ENCODE measurements at places on chromosomes 7 and 10.

DNA sequence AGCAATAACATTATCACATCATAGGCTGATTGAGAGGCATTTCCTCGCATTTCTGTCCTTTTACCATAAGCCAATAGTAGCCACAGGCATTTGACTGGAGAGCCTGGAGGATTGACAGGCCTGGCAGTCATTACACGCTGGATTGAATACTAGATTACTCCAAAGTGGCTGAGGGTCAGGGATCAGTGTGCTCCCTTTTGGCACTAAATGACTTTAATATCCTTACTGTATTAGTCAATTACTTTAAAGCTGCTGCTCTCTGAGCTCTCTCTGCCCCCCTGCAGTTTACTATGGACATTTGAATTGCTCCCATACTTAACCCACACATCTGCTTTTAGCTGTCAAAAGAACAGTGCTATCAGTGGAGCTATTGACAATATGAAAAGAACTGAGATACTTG lies 302.0 kb downstream of the TFEC start:
- no peak for DNase-seq

- DNase-seq = no peak
Observed at GRCh38 chr10:88852327-88852726, 683 bp upstream of the ANKRD22 start.

DNA sequence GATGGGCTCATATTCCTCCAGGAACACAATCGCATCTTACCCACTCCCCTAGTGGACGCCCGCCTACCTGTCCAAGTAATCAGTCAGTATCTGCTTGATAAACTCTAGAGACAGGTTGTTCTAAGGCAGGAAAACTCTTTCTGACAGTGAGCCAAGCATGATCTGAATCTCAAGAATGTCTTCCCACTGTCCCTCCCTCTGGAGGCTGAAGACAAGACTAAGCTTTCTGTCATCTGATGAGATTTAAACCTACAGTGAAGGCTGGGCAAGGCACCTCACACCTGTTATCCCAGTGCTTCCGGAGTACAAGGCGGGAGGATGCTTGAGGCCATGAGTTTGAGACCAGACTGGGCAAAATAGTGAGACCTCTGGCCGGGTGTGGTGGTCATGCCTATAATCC lies 586.6 kb downstream of the GALNT17 start:
- no peak for DNase-seq

GRCh38 chr7:108252177-108252576 lies 122.0 kb upstream of the LAMB4 start:
- no peak for DNase-seq

DNA sequence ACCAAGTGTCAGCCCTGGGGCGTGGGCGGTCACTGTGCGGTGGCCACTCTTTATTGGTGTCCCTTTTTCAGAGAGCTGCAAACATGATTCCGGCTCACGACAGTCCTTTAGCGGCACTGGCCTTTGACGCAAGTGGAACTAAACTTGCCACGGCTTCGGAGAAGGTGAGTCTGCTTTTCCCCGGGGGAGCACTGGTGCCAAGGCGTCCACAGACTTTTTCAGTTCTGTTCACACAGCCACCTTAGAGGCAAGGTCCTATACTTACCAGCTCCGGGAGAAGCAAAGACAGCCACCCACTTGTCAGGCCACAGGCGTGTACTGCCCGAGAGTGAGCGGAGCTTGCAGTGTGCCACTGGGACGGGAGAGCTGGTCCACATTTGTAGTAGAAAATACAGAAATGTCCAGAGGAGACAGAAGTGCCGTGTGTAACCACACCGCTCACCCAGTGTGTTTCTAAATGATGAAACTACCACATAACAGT lies 27.9 kb downstream of the WIPI2 start:
- no peak for DNase-seq

GRCh38 chr7:82964150-82964882 lies 198.4 kb downstream of the PCLO start:
- no peak for DNase-seq

DNA sequence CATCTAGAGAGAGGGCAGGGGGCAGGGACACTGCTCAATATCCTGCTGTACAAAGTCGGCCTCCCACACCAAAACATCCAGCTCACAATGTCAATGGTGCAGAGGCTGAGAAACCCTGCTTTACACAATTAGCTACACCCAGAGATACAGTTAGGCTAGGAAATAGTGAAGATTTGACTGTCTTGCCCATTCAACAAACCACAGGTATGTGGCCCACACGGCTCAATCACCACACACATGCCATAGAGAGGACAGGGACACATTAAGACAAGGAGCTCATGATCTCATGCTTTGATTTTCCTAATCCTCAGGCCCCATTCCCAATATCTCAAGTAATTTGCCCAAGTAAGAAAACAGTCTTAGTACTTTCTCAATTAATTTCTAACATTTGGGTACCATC lies 110.4 kb downstream of the OSBPL3 start:
- DNase-seq = no peak

DNA sequence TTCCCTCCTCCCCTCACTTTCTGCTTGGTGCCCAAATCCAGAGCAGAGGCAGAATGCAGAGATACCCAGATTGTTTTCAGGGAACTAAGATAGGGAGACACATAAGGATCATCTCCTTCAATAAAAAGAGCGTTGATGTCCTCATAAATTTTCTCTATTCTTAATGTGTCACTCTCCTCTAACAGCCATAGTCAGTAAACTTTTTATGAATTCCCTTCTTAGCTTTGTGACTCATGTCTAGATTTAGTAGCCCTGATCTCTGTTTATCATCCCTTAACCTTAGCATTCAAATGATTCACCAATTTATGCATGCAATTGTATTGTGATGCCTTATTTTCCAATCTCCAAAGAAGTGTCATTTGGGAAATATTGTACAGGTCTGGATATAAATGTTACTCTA lies 995.5 kb upstream of the C7orf33 start:
- no peak for DNase-seq

DNA sequence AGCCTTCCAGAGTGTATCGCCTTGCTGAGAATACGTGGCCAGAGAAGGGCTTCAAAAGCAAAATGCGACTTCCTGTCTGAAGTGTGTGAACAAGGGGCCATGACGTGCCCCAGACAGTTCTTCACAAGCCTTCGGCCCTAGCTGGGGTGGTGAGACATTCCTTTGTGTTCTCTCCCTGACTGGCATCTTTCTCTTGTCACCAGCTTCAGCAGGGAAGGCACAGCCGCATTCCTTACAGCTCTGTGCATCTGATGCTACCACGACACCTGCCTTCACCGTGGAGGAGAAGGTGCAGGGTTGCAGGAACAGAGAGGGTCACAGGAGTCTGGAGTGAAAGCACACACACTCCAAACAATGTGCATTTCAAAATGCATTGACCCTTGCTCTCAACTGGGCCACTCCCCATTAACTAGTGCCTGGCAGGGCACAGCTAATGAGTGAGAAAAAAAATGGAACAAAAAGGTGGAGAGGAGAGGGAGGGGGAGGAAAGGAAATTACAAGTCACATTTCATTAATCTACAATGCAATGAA lies 93.4 kb downstream of the GPR26 start:
- no peak for DNase-seq

Measured in activated CD8-positive, alpha-beta memory T cell treated with anti-CD3 and anti-CD28 coated beads for 4 hours (primary cell).